ENCODE measurements at places on chromosomes 16 and 17.
A peak's percentile ranks its signal among the peaks of the same experiment; 100 is the strongest.

GRCh38 chr17:17994271-17995069 lies 21.8 kb downstream of the DRC3 start:
- DNase-seq: peak; percentile 16

GRCh38 chr16:26951950-26952349 lies 114.8 kb upstream of the C16orf82 start:
- DNase-seq: no peak

DNA sequence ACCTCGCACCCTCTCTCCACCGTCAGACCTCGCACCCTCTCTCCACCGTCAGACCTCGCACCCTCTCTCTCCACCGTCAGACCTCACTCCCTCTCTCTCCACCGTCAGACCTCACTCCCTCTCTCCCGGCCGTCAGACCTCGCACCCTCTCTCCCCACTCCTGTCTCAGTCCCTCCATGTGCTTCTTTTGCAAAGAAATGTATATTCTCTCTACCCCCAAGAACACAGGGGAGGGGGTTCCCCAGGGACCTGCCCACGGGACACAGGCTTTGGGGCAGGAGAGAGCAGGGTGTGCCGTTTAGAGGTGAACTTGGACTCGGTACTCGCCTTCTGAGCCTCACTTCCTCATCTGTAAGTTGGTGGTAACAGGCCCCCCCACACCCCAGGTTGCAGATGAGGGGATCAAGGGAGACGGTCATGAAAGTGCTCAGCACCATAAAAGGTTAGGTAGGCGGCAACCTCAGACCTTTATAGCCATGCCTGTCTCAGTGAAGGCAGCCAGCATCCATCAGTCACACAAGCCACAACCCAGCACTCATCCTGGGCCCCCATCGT lies 63.7 kb downstream of the RPH3AL start:
- no peak for DNase-seq

- DNase-seq: no peak
Measured at GRCh38 chr17:6429266-6429665, 5.7 kb downstream of the AIPL1 start.

- DNase-seq: no peak
Measured at GRCh38 chr17:69305177-69305576, 21.8 kb downstream of the ABCA5 start.
